ENCODE measurements at places on chromosomes 4 and X.

DNA sequence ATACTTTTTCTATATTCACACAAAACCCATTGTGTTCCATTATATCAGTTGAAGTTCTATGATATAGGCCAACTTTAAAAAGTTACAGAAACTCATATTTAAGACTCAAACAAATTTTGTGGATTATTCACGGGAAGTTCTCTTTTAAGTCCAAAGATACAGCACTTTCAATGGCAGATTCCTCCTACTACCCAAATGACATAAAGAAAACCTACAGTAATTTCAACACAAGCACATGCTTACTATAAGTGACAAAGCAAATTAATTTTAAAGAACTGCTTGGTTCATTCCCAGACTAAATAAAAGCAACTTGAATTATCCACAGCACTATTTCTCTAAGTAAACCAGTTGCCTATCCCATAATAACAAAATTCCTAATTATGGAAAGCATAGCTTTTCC, 4.1 kb downstream of the PPA2 start:
- DNase-seq: no peak

- DNase-seq: peak; percentile 78
These were observed 39.0 kb downstream of the PLAC8 start for GRCh38 chr4:83075311-83076095.

DNA sequence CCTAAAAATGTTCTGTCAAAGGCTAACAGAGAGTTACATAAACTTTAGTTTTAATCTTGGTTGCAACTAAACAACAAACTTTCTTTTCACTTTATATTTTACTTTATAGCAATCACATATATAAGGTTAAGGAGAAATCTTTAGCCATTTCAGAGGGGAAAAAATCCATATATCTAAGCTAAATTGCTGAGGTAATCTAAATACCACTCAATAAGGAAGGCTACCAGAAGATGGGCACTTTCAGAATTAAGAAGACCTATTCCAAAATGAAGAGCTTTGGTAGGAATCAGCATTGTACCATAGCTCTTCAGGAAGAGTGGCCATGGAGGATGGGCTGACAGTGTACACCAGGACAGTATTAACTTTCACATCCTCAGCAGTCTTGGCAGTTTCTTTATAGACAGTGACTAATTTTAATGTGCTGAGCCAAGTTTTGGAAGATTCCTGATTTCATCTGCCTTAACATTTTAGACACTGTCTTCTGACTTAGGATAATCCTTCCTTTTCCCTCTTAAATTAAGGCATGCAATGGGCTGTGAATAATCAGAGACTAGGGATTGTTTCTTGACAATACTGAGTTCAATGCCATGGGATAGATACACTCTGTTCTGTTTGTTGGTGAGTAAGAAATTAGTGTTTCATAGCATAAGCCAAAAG, 7.1 kb downstream of the FAT4 start:
- peak; percentile 58 for DNase-seq

DNA sequence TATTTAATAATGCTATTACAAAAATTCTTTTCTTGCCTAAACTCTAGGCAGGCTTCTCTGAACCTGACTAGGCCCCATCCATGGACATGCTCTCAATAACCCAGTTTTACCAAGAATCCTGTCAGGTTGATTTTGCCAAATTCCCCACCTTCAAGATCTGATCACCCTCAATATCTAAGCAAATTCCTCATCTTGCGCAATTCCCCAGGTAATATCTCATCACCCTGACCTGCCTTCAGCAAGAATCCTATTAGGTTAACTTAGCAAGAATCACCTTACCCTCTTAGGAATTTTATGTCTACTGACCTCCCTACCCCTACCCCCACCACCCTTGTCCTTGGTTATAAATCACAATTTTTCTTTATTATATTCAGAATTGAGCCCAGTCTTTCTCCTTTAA, 579.1 kb downstream of the C4orf33 start:
- no peak for DNase-seq

DNA sequence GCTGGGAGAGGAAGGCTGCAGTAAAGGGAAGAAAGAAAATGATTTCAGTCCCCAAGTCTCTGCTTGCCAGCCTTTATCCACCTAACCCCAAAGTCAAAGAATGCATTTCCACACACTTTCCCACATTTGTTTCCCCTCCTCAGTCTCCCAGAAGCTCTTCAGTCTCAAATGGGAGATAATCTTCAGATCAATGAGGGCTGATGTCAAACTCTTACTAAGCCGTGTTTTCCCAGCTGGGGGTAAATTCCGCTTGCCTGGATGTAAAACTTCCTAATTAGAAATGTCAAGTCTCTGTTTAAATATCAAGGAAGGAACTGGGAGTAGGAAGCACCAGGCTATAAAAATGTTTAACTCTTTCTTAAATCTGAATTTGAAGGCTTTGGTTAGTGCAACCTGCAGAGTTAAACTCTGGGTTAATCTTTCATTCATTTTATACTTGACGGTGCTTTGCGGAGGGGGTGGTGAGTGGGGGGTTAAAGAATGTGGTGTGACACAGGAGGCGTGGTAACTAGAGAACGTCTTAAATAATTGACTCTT, 601.4 kb upstream of the ACTRT1 start:
- DNase-seq: no peak

- DNase-seq: no peak
These were observed 23.1 kb downstream of the DMD start for GRCh38 chrX:33188286-33188685.

- no peak for DNase-seq
These were observed 28.3 kb upstream of the MAGEC2 start for GRCh38 chrX:142233400-142233799.

GRCh38 chr4:159445692-159446091, 342.8 kb downstream of the RAPGEF2 start:
- DNase-seq: no peak

DNA sequence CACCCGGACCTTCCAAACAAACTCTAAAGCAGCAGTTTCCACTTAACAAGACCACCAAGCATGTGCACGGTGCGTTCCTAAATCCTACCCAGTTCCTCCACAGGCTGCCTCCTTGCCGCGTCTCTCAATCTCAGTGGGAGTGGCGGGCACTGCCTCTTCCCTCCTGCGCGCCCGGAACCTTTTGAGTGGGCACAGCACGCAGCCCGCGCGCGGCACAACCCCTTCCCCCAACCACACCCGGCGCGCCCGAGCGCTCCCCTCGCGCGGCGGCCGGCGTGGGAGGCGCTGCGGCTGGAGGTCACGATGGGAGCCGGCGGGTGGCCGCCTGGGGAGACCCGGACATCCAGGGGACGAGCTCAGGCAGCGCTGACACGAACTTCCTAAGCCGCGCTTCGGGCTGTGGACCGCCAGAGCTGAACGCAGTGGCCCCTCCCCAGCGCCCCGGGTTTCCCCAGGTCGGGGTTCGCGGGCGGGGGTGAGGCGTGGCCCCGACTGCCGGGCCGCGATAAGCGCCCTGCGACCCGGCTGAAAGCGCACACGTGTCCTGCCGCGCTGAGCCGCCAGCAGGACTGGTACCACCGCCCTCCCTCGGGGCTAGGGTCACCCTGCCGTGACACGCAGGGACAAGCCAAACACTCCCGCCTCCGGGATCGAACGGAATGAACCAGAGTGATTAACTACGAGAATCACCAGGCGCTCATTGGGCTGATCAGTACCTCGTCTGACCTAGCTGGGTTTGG, at the start of gene ABCG2:
Gene ABCG2, minus strand, starts transcription at position 151 of the 740 bp plus-strand sequence. CDS start 18,644 bp downstream, outside the sequence.
- DNase-seq: peak; percentile 7

- DNase-seq: no peak
These were observed 18.0 kb upstream of the TMEM131L start for GRCh38 chr4:153448003-153448731.

DNA sequence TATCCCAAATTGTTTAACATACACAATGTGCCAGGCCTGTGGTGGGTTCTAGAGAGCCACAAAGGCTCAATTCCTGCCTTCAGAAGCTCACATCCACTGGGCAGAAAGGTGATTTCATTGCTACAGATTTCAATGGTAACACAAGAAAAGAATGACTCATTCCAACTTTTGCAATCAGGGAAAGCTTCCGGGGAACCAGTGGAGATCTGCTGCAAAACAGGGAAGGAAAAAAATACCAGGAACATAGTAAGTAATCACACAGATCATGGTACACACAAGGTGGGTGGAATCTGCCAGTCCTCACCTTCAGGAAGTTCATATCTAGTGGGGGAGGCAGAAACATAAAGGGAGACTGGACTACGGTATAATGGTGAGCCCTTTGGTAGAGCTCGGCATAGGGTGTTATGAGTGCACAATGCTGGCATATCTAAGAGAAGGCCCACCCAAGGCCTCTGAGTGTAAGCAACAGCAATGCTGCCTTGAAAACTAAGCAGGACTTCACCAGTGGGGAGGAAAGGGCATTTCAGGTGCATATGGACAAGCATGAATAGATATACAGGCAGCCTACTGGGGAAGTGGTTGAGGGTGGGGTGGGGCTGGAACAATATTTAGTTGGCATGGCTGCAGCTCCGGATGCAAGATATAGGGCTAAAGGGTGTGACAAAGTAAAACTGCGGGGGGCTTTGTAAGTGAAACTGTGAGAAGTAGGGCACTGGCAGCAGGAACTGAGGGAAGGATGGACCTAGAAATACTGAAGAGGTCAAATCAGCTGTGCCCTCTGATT, 24.2 kb downstream of the GPRIN3 start:
- peak; percentile 8 for DNase-seq

DNA sequence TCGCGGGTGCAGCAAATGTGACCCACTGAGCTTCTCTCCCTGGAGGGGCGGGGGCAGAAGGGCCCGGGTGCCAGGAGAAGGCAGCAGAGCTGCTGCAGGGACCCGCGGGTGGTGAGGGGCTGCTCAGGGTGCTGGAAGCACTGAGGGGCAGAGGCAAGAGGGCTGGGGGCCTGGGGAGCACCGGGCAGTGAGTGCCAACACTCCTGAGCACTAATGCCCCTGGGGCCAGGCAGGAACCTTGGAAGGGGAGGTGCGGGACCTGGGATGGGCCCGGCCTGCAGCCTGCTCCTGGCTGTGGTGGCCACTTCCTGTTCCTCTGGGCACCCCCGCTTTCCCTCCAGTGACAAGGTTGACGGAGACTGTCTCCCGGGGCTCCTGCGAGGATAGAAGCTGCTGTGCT, 66.5 kb upstream of the ADRA2C start:
- DNase-seq: no peak

DNA sequence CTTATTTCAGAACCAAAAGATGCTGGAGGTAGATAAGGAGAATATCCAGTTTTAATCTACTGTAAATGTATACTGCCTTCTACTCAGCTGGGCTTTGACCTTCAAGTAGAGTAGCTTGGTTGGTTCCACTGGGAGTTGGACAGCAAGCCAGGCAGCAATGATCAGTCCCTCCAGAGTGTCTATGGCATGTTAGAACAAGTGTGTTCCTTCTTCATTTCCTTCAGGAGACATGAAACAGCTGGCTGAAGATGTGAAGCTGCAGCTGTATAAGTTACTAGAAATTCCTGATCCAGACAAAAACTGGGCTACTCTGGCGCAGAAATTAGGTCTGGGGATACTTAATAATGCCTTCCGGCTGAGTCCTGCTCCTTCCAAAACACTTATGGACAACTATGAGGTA, 111.1 kb downstream of the NFKB1 start:
- no peak for DNase-seq
